ENCODE measurements at places on chromosomes 4 and X.

GRCh38 chr4:2947926-2948325 is 15.3 kb downstream of the NOP14 start:
- no peak for DNase-seq

DNA sequence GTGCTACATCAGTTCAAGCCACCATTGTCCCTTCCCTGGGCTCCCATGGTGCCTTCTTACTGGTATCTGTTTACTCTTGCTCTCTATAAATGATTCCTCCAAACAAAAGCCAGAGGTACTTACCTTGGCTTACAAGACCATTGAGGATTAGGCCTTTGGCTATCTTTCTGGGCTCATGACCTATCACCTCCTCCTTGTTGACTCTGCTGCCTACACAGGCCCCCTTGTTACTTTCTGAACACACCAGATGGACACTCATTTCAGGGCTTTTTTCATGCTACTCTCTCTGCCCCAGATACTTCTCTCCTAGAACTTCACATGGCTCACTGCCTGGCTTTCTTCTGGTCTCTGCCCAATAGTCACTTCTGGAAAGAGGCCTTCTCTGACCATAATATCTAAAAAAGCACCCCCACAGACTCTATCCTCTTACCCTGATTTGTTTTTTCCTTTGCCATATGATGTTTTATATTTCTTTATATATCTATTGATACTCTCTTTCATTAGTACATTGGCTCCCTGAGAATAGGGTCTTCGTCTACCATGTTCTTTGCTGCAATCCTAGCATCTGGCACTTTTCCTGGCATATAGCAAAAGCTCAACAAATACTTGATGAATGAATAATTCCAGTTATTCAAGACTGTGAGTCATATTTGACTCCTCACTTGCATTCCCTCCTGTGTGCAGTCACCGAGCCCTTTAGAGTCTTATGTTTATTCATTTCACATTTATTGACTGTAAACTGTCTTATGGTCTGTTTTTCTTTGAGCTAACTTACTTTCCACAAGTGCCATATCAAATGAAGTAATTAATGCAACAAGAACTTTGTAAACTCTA is 27.1 kb upstream of the TAPT1 start:
- DNase-seq: no peak

- DNase-seq: no peak
Measured at GRCh38 chrX:108165383-108166111, 74.0 kb downstream of the ATG4A start.

- no peak for DNase-seq
Measured at GRCh38 chr4:123159479-123159878, 237.1 kb upstream of the NUDT6 start.

DNA sequence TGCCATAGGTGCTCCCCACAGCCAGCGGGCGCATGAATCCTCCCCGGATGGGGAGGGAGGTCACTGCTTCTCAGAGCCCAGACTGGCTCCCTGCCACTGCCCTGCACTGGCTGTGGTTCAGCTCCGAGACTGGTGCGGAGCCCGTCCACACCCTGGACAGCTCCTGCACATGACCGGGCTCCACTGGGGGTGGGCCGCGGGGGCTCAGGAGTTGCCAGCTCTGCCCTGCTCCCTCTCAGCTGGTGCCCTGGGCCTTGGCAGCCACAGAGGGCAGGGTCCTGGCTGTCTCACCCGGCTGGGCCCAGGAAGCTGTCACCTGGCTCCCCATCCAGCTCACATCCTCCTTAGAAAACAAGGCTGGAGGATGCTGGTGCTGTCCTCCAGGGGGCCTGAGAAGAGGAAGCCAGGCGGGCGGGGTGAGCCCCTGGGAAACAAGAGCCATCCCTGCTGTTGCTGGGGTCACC is 64.9 kb upstream of the ADRA2C start:
- peak; percentile 41 for DNase-seq

DNA sequence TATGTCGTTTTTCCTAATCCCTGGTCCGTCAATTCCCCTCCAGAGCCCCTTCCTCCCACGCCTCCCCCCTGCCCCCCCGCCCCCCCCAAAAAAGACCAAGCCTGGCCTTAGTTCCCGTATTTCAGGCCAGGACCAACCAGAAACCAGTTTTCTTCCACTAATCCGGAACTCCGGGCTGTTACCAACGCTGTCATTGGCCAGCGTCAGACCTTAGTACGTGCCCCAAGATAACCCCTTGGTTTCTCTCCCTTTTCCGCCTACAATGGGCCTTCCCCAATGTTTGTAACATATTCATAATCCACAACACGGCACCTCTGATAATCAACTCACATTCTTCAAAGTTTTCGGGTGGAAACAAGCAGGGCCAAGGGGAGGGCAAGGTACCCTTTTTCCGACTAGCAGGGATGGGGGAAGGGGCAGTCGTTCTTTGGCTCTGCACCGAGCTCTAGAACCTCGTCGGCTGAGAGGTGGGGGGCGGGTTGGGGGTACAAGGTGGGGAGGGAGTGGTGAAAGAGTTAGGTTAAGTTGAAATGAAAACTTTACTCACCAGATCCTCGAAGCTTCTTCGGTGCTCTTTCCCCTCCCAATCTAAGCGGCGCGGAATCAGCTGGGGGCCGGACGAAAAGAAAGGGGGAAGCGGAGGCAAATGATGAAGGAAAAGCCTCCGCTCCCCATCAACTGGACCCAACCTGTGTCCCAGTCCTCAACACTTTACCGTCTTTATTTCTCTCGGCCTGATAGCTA is 1.5 kb downstream of the BRWD3 start:
- peak; percentile 4 for DNase-seq

GRCh38 chrX:78168065-78168464 is 28.6 kb upstream of the TAF9B start:
- no peak for DNase-seq

GRCh38 chr4:37985730-37986275 is 25.6 kb downstream of the PTTG2 start:
- no peak for DNase-seq

GRCh38 chrX:3522101-3522650 is 175.7 kb upstream of the MXRA5 start:
- no peak for DNase-seq

DNA sequence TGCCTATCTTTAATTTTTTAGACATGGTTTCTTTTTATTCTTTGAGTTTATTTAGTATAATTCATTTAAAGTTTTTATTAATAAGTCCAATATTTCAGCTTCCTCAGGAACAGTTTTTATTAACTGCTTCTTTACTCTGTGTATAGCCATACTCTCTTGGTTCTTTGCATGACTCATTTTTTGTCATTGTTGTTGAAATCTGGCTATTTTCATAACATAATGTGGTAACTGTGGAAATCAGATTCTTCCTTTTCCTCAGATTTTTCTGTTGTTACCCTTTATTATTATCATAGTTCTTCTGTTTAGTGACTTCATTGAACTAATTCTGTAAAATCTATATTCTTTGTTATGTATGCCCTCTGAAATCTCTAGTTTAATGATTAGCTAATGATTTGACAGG is 124.9 kb upstream of the CYSLTR1 start:
- no peak for DNase-seq

GRCh38 chrX:120305531-120306141 is 5.6 kb downstream of the TMEM255A start:
- no peak for DNase-seq

DNA sequence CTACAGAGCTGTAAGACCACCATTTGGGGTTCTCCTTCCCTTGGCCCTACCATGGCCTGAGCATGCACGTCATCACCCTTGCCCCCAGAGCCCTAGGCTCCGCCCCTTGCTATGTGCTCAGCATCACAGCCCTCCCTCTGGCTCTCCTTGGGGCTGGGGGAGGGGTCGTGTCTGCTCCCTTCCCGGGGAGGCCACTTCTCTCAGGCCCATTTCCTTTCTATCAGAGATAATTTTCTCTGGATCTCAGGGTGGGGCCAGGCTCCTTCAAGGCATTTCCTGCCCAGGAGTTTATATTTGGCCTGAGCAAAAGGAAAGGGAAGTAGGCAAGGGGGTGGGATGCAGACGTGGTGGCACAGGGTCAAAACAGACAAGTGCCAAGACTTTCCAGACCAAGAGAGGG is 55.9 kb downstream of the STARD8 start:
- no peak for DNase-seq

- DNase-seq: no peak
Measured at GRCh38 chr4:38563707-38564495, 100.1 kb upstream of the KLF3 start.

- no peak for DNase-seq
Measured at GRCh38 chr4:5203993-5204310, 152.7 kb downstream of the STK32B start.

GRCh38 chr4:41752081-41752836 is 3.7 kb upstream of the PHOX2B start:
- DNase-seq: no peak

DNA sequence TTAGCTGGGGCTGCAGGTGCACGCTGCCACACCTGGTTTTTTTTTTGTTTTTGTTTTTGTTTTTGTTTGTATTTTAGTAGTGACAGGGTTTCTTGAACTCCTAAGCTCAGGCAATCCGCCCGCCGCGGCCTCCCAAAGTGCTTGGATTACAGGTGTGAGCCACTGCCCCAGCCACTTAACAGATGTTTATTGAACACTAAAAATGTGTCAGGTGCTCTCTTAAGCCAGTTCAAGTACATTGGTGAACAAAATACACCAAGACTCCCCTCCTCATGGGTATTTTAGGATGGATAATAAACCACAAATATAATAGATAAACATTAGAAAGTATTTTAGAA is 69.9 kb downstream of the TRAPPC11 start:
- DNase-seq: no peak

- DNase-seq: no peak
Measured at GRCh38 chr4:24404281-24404680, 180.1 kb downstream of the DHX15 start.

GRCh38 chr4:127540497-127541025 is 92.2 kb upstream of the INTU start:
- no peak for DNase-seq

GRCh38 chr4:172202480-172203076 is 389.4 kb downstream of the GALNTL6 start:
- DNase-seq: peak; percentile 18

DNA sequence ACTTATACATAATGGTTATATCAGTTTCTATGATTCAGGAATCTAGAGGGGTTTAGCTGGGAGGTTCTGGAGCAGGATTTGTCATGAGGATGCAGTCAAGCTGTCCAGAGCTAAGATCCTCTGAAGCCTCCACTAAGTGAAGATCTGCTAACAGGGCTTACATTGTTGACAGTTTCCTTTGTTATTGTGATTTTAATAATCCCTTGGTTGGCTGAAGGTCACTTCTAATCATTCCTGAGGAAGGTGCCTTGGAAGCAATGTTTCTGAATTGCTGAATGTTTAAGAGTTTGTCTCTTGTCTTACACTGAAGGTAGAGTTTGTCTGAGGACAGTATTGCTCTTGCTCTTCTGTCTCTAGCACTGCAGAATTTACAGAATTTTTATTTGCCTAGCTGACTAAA is 41.3 kb downstream of the BANK1 start:
- DNase-seq: no peak

DNA sequence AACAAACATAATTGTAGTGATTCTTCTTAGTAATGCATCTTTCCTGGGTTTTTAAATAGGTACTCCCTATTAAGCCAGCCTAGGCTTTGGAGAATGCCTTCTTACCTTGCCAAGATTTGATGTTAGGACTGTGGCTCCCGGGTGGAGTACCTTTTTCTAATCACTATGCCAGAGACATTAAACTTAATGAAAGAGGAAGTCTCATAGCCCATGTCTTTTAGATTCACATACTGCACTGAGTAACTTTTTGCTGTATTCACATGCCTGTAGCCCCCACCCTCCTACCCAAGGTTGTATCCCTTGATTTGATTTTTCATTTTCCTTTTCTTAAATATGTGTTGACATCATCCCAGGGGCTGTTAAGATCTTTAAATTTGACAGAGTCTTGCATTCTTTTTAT is 104.2 kb upstream of the TLR2 start:
- no peak for DNase-seq

DNA sequence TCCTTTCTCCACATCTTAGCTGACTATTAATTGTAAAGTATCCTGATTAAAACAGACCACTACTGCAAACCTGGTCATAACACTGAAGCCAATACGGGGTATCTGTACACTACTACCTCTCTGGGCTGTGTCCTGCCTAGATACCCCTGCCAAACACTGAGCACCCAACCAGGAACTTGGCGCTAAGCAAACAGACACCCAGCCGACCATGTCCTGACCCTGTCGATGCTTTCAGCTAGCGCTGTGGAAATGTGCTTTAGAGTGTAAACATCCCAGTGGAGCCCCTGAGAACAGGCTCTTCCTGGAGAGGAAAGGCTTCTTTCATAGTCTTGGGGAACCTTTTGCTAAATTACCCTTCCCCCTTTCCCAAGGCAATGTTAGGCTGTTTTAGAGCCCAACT is 52.9 kb downstream of the CCNG2 start:
- no peak for DNase-seq

DNA sequence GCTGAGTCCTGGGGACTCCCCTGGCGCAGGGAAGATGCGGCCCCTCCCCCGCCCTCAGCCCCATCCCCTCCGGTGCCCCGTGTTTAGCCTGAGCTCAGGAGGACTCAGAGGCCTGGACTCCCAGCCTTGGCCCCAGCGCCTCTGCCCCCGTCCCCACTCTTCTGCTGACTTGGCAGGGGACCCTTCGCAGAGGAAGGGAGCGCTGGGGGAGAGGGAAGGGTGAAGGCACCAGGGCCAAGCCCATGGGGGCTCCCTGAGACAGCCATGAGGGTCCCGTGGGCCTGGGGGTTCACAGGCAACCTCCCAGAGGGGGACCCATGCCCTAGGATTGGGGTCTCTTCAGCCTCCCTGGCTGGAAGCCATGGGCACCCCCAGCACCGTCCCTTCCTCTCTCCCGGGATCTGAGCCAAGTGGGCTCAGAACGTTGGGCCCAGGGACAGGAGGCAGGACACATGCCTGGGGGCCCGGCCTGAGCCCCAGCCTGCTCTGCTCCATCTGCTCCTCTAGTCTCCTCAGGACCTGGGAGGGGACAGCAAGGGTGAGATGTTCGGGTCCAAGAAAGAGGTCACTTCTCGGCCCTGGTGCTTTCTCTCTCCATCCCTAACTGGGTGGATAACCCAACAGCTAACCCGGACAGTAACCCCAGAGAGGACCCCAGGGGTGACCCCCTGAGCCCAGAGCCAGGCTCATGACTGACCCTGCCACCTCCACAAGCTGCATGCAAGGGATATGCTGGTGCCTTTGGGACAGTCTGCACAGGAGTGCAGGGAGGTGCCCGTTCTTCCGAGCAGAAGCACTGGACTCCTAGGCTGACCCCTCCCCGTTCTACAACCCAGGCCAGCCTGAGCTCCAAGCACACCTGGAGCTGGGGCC is 1.5 kb upstream of the CPLX1 start:
- no peak for DNase-seq

DNA sequence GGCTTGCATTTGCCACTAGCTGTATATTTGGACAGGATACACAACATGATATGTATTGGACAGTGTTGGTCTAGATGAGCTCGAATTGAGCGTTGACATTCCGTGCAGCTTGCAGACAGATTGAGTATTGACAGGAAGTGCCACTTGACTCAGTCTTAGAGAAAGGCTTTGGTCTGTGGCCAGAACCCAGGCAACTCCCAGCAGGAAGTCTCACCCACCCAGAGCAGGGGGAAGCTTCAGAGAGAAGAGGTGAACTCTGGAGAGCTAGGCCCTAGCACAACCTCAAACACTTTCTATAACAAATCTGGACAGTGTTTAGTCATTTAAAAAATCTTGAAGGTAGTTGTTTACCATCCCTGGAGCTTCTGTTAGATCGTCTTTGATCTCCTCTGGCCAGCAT is 280.5 kb downstream of the FBXW7 start:
- no peak for DNase-seq
